ENCODE measurements at places on chromosomes 16 and 17.

GRCh38 chr16:78505544-78506366 is 406.3 kb downstream of the WWOX start:
- no peaks in the 10 kb centered on the region for H3K36me3 ChIP-seq
- DNase-seq = peak; percentile 83
- H3K4me3 ChIP-seq = peak overlapping the region; percentile 33
- peak overlapping the region; percentile 17 for H3K27ac ChIP-seq

DNA sequence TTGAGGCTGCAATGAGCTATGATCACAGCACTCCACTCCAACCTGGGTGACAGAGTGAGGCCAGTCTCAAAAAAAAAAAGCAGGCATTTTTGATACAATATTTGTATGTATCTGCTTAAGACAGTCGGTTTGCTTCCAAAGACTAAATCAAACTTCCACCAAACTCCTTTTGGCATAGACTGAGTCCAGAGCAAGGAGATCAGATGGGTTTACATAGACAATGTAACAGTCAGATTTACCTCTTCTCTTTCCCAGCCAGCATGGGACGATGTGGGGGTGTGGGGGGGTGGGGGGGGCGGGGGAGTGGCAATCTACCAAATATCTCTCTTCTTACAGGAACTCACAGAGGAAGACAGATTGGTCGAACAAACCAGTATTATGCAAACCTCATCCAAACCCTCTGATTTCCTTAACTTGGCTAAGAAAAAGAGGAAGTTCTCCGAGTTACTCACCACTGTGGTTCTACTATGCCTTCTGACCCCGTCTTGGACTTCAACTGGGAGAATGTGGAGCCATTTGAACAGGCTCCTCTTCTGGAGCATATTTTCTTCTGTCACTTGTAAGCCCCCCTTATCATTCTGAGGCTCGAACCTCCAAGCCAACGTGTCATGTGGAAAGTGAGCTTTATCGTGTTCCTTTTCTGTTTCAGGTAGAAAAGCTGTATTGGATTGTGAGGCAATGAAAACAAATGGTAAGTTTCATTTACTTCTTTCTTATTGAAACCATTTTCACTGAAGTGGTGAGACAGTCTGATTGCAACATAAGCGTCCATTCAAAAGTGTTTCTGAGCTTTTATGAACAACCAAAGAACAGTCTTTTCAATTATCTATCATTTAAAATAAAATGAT is at the start of gene MILR1:
MILR1 (plus strand) TSS at position 451 of the 848 bp plus-strand sequence; CDS start at position 505, 54 bp downstream.
- H3K27ac ChIP-seq = no peak within 1 kb of the TSS
- no peaks in the 10 kb centered on the region for H3K36me3 ChIP-seq
- no peak within 1 kb of the TSS for H3K4me3 ChIP-seq

- no peak for DNase-seq
- H3K36me3 ChIP-seq = peaks cover 27% of the 10 kb centered on the region
- peak overlapping the region; percentile 80 for H3K4me3 ChIP-seq
These were observed 707 bp upstream of the CACNB1 start for GRCh38 chr17:39198186-39198566.

DNA sequence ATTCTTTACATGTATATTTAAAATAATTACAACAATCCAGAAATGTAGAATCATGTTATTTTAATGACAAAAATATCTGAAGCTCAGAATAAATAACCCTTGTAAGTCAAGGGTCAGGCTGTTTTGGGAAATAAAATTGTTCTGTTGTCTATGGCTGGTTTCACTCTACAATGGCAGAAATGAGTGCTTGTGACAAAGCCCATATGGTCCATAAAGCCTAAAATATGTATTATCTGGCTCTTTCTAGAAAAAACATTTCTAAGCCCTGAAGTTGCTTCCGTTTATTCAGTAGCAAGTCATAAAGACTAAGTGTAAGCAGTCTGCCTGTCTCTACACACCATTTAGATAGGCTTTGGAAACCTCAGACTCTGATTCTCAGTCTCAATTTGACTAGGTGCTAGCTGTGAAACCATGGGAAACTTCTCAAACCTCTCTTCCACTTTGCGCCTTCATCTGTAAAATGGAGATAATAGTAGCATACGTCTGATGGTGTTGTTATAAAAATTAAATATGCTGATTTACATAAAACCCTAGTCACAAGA is 365.7 kb upstream of the CA10 start:
- no peak overlapping the region for H3K27ac ChIP-seq
- no peak for DNase-seq
- H3K4me1 ChIP-seq = no peaks in the 10 kb centered on the region
- H3K27me3 ChIP-seq = no peaks in the 10 kb centered on the region
- H3K36me3 ChIP-seq = no peaks in the 10 kb centered on the region

- H3K4me1 ChIP-seq = no peaks in the 10 kb centered on the region
- peaks cover 21% of the 10 kb centered on the region for H3K36me3 ChIP-seq
- DNase-seq = no peak
- no peaks in the 10 kb centered on the region for H3K27me3 ChIP-seq
- H3K27ac ChIP-seq = no peak overlapping the region
- H3K4me3 ChIP-seq = no peak overlapping the region
These were observed 20.9 kb upstream of the IL17C start for GRCh38 chr16:88617268-88618031.

DNA sequence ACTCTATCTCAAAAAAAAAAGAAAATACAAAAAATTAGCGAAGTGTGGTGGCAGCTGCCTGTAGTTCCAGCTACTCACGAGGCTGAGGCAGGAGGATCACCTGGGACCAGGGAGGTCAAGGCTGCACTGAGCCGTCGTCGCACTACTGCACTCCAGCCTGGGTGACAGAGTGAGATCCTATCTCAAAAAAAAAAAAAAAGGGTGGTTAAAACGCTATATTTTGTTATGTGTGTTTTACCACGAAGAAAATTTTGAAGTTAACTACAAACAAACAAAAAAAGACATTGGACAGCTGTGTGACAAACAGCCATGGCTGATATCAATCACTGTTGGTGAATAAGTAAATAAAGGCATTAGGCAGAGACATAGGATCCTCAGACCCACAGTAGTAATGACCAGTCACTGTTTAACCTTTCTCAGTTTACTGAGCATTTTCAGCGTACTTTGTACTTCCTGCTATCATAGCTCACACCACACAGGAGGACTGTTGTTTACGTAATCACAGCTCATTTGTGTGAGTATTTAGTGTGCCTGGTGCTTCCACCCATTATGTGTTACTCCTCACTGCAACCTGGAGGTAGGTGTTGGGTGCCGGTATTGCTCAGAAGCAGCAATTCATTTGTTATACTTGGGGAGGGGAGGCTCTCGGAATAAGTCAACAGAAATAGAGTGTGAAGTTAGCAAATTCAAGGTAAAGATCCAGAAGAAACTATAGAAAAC is 55.4 kb downstream of the COPRS start:
- no peaks in the 10 kb centered on the region for H3K36me3 ChIP-seq
- DNase-seq = no peak
- no peak overlapping the region for H3K27ac ChIP-seq
- no peaks in the 10 kb centered on the region for H3K4me1 ChIP-seq

DNA sequence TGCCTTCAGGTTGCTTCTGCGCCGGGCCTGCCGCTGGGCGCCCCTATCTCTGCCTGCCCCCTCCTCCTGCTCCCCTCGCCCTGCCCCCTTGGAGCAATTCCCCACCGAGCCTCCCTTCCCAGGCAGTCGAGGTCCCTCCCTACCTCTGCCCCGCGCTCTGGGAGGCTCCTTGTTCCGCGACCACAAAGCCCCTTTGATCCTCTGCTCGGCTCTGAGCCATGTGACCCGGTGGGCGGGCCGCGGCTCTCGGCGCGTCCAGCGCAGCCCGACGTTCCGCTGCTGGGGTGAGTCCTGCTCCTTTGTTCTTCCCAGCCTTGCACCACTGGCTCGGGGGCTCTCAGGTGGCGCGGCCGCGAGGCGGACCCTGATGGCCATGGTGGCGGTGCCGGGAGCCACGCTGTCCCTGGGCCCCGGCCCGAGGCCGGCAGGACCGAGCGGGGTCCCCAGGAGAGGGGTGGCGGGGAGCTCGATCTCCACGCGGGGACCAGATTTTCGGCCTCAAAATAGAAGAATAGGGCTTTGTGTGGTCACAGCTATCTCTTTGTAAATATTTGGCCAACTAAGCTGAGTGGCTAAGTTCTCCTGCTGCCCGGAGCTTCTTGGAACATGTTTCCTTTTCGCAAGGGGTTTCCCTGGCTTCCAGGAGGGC is 310.6 kb downstream of the SEC14L1 start:
- H3K4me3 ChIP-seq = peak overlapping the region; percentile 59
- H3K27ac ChIP-seq = peak overlapping the region; percentile 62
- H3K36me3 ChIP-seq = no peaks in the 10 kb centered on the region

DNA sequence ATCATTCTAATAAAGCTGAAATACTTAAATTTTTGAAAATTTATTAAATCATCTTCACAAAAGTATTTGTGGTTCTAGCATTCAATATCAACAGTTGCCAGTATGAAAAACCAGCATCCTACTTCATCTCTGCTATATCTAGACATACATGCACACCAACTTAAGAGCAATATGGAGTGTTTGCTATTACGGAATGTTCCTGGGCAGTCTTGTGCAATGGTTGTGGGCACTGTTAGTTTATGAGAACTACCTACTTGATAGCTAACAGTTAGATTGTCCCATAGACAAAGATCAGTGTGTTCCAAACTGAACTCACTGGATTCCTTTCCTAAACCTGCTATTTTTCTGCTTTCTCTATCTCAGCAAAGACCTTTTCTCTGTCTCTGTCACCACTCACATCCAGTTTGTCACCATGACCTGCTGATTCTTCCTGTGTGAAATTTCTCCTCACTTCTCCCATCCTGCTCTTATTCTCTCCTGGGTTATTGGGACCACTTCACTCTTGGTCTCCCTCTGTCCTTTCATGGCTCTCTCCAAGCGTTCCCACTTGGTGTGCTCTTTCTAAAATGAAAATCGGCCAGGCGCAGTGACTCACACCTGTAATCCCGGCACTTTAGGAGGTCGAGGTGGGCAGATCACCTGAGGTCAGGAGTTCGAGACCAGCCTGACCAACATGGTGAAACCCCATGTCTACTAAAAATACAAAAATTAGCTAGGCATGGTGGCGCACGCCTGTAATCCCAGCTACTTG is 27.7 kb downstream of the CNTROB start:
- no peaks in the 10 kb centered on the region for H3K36me3 ChIP-seq
- no peak overlapping the region for H3K4me3 ChIP-seq
- no peak overlapping the region for H3K27ac ChIP-seq
- DNase-seq = no peak

GRCh38 chr17:73526952-73527351 is 117.3 kb downstream of the SDK2 start:
- H3K4me3 ChIP-seq = no peak overlapping the region
- H3K27me3 ChIP-seq = no peaks in the 10 kb centered on the region
- H3K27ac ChIP-seq = no peak overlapping the region
- H3K36me3 ChIP-seq = no peaks in the 10 kb centered on the region
- no peaks in the 10 kb centered on the region for H3K4me1 ChIP-seq

- H3K27me3 ChIP-seq = no peaks in the 10 kb centered on the region
- peaks cover 37% of the 10 kb centered on the region for H3K36me3 ChIP-seq
- peak; percentile 41 for DNase-seq
- H3K27ac ChIP-seq = peak overlapping the region; percentile 78
These were observed 474 bp downstream of the CLN3 start for GRCh38 chr16:28491230-28491969.

- H3K27me3 ChIP-seq = peaks cover 11% of the 10 kb centered on the region
- no peaks in the 10 kb centered on the region for H3K36me3 ChIP-seq
- H3K4me3 ChIP-seq = no peak overlapping the region
- DNase-seq = no peak
- H3K27ac ChIP-seq = no peak overlapping the region
- no peaks in the 10 kb centered on the region for H3K4me1 ChIP-seq
These were observed 72.8 kb downstream of the RPH3AL start for GRCh38 chr17:279776-280175.

- H3K36me3 ChIP-seq = no peaks in the 10 kb centered on the region
- DNase-seq = no peak
- no peak overlapping the region for H3K27ac ChIP-seq
These were observed 3.5 kb upstream of the CDYL2 start for GRCh38 chr16:80807906-80808305.

GRCh38 chr16:52350031-52350642 is 196.8 kb downstream of the TOX3 start:
- no peak for DNase-seq
- H3K36me3 ChIP-seq = no peaks in the 10 kb centered on the region
- no peaks in the 10 kb centered on the region for H3K27me3 ChIP-seq
- no peak overlapping the region for H3K4me3 ChIP-seq
- no peaks in the 10 kb centered on the region for H3K4me1 ChIP-seq

DNA sequence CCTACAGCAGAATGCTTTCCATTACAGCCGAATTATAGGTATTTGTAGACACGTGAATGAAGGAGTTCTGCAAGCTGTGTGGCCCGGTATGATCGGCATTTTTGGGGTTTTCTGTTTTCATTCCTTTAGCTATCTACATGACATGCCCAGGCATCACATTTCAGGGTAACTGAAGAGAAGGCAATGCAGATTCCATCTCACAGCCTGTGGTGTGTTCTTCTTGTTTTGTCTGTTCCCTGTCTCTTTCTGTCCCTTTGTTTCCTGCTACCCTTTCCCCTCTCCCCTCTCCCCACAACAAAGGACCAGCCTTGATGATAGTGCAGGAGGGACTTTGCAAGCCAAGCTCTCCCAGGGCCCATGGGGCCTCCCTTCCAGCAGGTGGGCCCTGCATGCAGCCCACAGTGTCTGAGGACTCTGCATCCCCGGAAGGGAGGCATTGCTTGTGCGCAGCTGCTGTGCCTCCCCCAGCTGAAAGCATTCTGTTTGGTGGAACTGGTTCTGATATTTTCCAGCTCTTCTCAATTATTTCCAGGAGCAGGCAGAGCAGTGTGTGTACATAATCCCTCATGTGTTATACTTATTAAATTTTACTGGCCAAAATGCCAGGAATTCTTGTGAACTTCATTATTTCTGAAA is 207.4 kb downstream of the RPTOR start:
- no peaks in the 10 kb centered on the region for H3K4me1 ChIP-seq
- H3K36me3 ChIP-seq = peaks cover 19% of the 10 kb centered on the region
- no peak overlapping the region for H3K4me3 ChIP-seq

DNA sequence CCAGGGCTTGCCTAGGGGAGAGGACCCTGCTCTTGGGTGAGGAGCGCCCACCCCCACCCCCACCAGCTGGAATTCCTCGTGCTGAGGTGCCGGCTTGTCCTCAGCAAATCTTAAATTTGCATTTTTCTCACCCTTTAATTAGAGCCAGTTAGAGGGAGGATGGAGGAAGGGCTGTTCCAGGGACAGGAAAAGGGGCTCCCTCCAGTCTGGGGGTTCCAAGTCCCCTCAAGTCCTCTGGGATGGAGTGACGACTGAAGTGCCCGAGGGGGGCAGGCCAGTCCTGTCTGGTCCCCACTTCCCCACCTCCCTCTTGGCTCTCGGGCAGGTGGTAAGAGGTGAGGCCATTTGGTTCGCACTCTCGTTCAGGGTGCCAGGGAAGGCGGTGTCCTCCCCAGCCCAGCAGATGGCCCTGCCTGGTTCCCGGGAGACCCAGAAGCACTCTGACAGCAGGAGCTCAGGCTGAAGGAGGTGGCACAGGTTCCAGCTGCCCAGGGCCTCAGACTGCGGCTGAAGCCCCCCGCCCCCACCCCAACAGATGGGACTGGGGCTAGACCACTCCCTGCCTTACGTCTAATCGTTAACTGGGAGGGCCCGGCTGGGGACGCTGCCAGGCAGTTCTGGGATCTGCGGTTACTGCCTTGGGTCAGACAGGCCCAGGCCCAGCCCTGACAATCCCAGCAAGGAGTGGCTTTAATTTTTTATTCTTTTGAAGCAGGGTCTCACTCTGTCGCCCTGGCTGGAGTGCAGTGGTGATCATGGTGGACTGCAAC is 2.2 kb downstream of the RAB26 start:
- no peak overlapping the region for H3K4me3 ChIP-seq
- H3K27ac ChIP-seq = no peak overlapping the region
- peaks cover 66% of the 10 kb centered on the region for H3K4me1 ChIP-seq
- H3K27me3 ChIP-seq = no peaks in the 10 kb centered on the region
- no peaks in the 10 kb centered on the region for H3K36me3 ChIP-seq

- no peaks in the 10 kb centered on the region for H3K36me3 ChIP-seq
- H3K27me3 ChIP-seq = no peaks in the 10 kb centered on the region
- DNase-seq = no peak
- H3K27ac ChIP-seq = no peak overlapping the region
- no peak overlapping the region for H3K4me3 ChIP-seq
- no peaks in the 10 kb centered on the region for H3K4me1 ChIP-seq
These were observed 5.6 kb upstream of the DCAF7 start for GRCh38 chr17:63544467-63545301.
